SHP77 (cell line): ENCODE measurements at places on chromosomes 12 and 14.

- DNase-seq: no peak
Measured at GRCh38 chr12:49357103-49357678, 10.1 kb upstream of the SPATS2 start.

DNA sequence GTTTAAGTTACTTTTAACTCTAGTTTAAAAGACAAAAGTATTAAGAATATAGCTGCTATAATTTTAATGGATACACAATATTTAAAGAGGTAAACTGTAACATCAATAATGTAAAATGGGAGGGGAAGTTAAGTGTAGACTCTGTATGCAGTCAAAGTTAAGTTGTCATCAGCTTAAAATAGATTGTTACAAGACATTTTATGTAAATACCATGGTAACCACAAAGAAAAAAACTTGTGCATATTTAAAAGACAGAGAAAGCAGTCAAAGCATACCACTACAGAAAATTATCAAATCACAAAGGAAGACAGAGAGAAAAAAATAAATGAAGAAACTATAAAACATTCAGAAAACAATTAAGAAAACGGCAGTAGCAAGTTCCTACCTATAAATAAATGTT, 73.3 kb downstream of the CEP128 start:
- no peak for DNase-seq

GRCh38 chr14:55317542-55318306, 46.5 kb downstream of the FBXO34 start:
- DNase-seq: no peak

GRCh38 chr14:66638689-66639088, 130.7 kb downstream of the GPHN start:
- DNase-seq: no peak
